ENCODE measurements at places on chromosomes 13 and 19. TPM values are rescaled to one million over a fixed set of nuclear protein-coding genes. Genes with fewer than 3 reads are reported as not detected.

Gene ETV2
- total RNA-seq = 0.51 TPM

Gene TEX26
- total RNA-seq = 0.26 TPM

Gene PODNL1
- 2.1 TPM for total RNA-seq

Gene ZNF490
- 8.0 TPM for total RNA-seq

Gene RNF113B
- total RNA-seq = not detected

Gene C1QTNF9B
- total RNA-seq = 0.83 TPM

Gene PLIN5
- total RNA-seq = not detected

Gene AP1M2
- not detected for total RNA-seq

Gene DPF1
- total RNA-seq = 0.50 TPM

Gene TEX29
- 1.7 TPM for total RNA-seq

Gene TMC4
- total RNA-seq = 0.26 TPM

Gene AZU1
- total RNA-seq = 0.17 TPM

Gene PRSS57
- not detected for total RNA-seq

Gene USE1
- 23.8 TPM for total RNA-seq

Gene CYP2F1
- not detected for total RNA-seq

Gene SIGLEC9
- not detected for total RNA-seq

Gene C19orf38
- 1.3 TPM for total RNA-seq

Gene KLK7
- total RNA-seq = not detected

Gene IL12RB1
- total RNA-seq = under 0.01 TPM

Gene FBN3
- not detected for total RNA-seq

Gene MIA
- total RNA-seq = 0.26 TPM

Gene OSCAR
- total RNA-seq = under 0.01 TPM

Gene ZNF547
- total RNA-seq = 4.6 TPM

Gene CYP4F8
- total RNA-seq = not detected

Gene GPR18
- not detected for total RNA-seq

Gene ZNF540
- 1.3 TPM for total RNA-seq

Gene ZNF296
- total RNA-seq = not detected

Gene NLRP4
- total RNA-seq = not detected

Gene IFNL1
- not detected for total RNA-seq

Gene PNMA8B
- 1.7 TPM for total RNA-seq

Gene NANOS3
- not detected for total RNA-seq

Gene IZUMO4
- 1.3 TPM for total RNA-seq

Gene SMIM7
- total RNA-seq = 58.1 TPM

Gene GAPDHS
- not detected for total RNA-seq

Gene FBXL12
- 23.1 TPM for total RNA-seq

All from fibroblast of lung (primary cell).